ENCODE measurements at places on chromosomes 4 and X.
A peak's percentile ranks its signal among the peaks of the same experiment; 100 is the strongest.

DNA sequence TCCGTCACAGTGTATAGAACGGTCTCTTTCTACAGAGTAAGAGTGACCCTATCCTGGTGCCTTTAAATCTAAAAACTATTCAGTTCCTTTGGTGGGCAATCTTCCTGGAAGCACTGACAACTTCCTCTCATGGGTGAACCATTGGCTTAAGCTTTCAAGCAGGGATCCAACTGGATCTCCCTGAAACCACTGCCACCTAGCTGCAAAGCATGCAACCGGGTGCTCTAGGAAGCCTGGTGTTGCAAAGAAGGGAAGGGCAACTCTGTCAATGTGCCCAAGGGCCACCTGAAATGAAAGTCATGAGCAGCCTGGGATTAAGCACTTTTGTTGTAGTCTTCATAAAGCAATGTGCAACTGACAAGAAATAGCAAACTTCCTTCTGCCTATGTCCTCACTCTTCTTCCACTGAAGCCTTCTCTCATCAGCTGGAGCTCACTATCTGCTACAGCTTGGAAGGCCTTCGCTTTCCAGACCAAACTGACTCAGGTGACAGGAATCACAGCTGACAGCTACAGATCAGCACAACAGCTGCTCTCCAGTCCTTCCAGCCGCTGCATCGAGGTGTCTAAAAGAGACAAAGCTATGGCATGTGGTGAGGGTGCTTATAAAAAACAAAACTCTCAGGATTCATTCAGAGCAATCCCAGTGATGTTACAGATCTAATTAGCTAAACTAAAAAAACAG lies 46.1 kb downstream of the SETD7 start:
- no peak for DNase-seq

GRCh38 chr4:157978680-157979361 lies 194.0 kb downstream of the GASK1B start:
- peak; percentile 46 for DNase-seq

DNA sequence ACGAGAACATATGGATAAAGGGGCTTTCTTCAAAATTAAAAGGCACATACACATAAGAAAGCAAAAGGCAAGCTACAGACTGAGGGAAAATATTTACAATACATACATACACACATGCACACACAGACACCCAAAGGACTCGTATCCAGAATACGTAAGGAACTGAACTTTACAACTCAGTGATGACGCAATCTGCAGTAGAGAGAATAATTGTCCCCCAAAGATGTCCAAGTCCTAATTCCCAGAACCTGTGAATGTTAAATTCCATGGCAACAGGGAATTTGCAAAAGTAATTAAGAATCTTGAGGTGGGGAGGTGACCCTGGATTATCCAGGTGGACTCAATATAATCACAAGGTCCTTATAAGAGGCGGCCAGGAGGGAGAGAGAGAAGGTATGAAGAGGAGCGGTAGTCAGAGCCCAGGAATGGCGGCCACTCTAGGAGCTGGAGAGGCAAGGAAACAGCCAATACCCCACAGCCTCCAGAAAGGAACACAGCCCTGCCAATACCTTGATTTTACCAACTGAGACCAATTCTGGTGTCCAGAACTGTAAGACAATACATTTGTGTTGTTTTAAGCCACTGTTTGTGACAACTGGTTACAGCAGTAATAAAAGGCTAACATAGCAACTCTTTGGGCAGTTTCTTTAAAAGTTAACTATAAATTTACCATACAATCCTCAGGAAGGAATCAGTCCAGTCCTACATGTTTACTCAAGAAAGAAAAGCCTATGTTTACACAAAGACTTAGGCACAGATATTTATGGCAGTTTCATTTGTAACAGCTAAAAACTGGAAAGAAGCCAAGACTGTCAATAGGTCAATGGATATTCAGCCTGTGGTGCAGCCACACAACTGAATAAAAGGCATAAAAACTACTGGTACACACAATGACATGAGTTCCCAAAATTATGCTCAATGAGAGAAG lies 27.3 kb upstream of the STS start:
- no peak for DNase-seq

- DNase-seq, result peak; percentile 65
Observed at GRCh38 chr4:9703391-9703790, 78.0 kb upstream of the DRD5 start.

DNA sequence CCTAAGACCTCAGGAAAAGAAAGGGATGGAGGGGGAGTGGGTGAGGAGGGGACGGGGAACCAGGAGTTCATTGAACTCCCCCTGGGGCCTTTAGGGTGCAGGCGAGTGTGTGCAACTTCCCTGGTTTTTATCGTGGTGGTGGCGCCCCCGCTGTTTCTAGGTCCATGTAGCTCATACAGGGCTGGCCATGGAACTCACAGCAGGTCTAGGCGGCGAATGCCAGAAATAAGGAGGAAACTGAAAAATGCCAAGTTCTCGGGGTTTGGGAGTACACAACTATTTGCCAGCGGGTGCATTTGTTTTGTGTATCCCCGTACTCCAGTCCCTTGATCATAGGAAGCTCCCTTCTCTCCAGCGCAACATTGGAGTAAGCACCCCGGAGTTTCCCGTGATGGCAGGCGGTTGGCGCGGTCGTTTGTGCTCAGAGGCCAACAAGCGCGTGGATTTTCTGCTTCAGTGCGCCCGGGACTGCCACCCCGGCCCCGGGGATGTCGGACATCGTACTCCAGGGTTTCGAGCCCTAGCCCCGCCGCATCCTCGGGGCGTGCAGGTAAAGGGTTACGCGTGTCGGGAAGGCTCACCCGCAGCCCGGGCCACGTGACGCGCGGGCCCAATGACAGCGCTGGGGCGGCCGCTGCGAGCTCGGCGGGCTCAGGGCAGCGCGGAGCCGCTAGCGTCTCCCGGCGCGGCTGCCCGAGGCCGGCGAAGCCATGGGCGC lies 208.9 kb downstream of the NWD2 start:
- DNase-seq, result peak; percentile 65

GRCh38 chr4:86376850-86377249 lies 17.0 kb upstream of the MAPK10 start:
- no peak for DNase-seq

- no peak for DNase-seq
Observed at GRCh38 chr4:15811703-15812337, 33.7 kb downstream of the CD38 start.

GRCh38 chrX:101452056-101452455 lies 33.2 kb upstream of the ARMCX4 start:
- no peak for DNase-seq

DNA sequence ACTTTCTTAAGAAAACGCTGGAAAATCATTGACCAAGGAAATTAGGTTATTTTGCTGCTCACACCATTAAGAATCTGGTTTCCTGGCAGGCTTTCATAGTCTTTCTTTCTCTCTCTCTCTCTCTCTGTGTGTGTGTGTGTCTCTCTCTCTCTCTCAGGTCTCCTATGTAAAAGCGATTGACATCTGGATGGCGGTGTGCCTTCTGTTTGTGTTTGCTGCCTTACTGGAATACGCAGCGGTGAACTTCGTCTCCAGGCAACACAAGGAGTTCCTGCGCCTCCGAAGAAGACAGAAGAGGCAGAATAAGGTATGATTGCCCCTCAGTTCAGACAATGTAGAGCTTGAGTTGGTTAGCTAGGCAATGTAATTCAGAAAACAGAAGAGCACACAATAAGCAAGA lies 161.2 kb downstream of the GLRA2 start:
- DNase-seq, result no peak

DNA sequence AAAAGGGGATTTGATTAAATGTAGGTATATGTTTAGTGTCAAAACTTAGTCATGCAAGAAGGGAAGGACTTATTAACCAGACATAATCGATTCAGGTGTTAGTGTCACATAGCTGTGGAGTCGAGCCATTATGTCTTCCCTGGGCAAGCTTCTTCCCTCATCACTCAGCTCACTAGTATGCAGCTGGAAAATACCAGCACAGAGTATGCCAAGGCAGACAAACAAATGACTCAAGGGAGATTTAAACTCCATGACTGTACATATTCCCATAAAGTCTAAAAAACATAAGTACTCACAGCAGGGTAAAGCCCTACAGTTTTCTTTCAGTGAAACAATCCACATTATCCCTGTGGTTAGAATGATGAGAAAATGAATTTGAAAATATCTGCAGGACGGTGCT lies 304.5 kb downstream of the CBLL2 start:
- no peak for DNase-seq

GRCh38 chr4:159768016-159768415 lies 665.1 kb downstream of the RAPGEF2 start:
- no peak for DNase-seq

DNA sequence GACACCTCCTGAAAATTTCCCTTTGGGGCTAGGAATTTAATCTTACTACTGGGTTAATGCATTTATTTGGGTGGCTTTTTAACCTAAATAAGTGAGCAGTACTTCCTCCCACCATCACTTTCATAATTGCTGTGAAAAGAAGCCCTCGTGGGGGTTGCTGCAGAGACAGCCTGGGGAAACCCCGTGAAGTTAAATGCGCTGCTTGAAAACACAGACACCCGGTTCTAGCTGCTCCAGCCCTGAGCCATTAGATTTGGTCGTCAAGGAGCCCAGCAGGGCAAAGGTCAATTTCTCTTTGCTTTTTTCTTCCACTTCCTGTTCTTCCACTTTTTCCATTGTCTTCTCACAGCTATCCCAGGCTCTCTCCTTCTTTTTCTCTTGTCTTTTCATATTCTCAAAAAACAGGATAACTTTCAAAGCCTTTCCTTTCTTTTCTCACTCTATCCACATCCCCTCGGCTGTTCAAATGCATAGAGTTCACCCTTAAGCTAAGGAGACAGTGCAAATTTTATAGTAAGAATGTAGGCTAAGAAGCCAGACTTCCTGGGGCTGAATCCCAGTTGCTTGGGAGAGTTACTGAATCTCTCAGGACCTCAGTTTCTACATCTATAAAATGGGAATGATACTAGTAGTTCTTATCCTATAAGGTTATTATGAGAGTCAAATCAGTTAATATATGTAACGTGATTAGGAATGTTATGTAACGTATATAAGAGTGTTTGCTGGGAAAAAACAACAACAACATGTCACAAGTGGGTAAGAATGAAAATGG lies 91.5 kb upstream of the ZNF827 start:
- peak; percentile 56 for DNase-seq

GRCh38 chr4:33996075-33996718 lies 2248.1 kb downstream of the ARAP2 start:
- DNase-seq, result no peak

- DNase-seq, result no peak
Observed at GRCh38 chr4:16516796-16517439, 290.6 kb upstream of the TAPT1 start.

GRCh38 chrX:115419069-115419468 lies 129.6 kb downstream of the LUZP4 start:
- no peak for DNase-seq

GRCh38 chr4:129900430-129900953 lies 804.5 kb downstream of the C4orf33 start:
- no peak for DNase-seq

DNA sequence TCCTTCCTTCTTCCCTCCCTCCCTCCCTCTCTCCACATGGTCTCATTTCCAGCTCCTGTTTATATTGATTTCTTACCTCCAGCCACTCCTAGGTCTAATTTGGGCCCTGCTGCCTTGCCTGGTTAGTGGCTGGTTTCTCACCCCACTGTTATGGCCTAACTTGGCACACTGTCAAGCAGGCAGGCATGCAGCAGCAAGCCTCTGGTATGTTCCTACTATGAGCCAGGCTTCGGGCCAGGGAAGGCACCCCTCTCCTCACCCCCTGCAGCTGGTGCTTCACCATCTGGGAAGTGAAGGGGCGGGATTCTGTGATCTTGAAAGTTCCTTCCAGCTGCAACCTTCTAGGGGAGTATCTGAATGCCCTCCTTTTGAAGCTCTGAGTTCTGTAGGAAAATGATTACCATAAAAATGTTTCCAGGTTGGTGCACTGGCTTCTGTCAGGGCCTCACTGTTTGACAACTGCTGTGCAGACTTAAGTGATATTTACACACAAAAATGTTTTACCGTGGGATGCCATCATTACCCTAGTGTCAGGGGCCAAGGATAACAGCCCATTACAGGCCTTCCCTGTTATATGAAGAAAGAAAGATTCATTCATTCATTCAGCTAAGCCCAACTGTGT lies 10.1 kb upstream of the VMA21 start:
- no peak for DNase-seq

- DNase-seq, result no peak
Observed at GRCh38 chr4:83709627-83710026, 173.7 kb downstream of the GPAT3 start.

GRCh38 chr4:158762553-158762952 lies 6.3 kb upstream of the FNIP2 start:
- no peak for DNase-seq

GRCh38 chr4:77992581-77992980 lies 64.5 kb upstream of the FRAS1 start:
- DNase-seq, result no peak

- no peak for DNase-seq
Observed at GRCh38 chr4:143347484-143348111, 10.9 kb downstream of the GAB1 start.

DNA sequence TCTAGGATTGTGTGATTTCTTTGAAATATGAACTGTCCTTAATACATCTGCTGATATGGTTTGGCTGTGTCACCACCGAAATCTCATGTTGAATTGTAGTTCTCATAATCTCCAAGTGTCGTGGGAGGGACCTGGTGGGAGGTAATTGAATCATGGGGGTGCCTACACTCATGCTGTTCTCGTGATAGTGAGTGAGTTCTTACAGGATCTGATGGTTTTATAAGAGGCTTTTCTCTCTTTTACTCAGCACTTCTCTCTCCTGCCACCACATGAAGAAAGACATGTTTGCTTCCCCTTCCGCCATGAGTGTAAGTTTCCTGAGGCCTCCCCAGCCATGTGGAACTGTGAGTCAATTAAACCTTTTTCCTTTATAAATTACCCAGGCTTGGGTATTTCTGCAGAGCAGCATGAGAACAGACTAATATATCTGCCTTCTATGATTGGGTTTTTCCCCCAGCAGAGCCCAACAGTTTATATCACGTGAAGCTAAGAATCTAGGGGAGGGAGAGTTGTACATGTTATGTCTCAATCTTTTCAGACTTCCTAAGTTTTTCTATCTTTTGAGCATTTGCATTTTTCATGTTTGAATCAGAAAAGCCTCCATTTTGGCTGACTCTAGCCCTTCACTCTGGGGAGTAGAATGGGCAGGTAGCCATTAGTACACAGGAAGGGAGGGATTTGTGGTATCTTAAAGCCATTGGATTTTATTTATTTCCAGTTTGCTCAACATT lies 58.9 kb downstream of the PLAC1 start:
- no peak for DNase-seq

GRCh38 chr4:38529189-38530115 lies 134.5 kb upstream of the KLF3 start:
- peak; percentile 54 for DNase-seq

DNA sequence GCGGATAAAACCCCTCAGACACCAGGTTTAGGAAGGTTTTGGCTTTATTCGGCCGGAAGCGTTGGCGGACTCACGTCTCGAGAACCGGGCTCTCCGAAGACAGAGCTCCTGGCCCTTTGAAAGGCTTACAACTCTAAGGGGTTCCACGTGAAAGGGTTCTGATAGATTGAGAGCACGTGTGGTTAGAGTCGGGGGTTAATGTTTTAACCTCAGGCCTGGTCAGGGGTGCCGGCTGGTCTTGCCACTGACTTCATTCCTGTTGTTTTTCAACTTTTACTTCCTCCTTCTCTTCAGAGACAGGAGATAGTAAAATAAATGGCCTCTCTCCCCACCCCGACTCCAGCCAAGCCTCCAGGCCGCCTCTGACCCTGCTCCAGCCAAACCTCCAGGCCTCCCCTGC lies 4.7 kb upstream of the ASMT start:
- no peak for DNase-seq
